ENCODE measurements at places on chromosomes 2 and 18. TPM values are rescaled to one million over a fixed set of nuclear protein-coding genes. Genes with fewer than 3 reads are reported as not detected.
A peak's percentile ranks its signal among the peaks of the same experiment; 100 is the strongest.

LAMA1 gene
- not detected for total RNA-seq

DNA sequence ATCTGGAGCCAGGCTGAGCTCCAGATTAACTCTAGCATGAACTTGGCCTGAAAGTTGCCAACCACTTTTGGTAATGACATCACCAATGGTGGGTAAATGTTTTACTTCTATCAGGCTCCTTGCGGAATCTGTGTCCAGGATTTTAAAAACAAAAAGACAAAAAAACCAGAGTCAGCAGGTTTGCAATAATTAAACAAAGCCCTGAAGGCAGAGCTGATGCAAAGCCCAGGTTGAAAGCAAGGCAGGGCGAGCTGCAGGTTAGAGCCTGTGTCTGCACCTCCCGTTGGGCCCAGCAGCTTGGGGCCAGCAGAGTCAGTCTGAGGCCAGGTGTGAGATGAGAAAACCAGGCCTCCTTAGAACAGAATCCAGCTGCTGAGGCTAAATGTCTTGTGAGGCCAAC, 29.1 kb upstream of the ALK start:
- H3K4me3 ChIP-seq, result no peak overlapping the region
- H3K36me3 ChIP-seq, result no peaks in the 10 kb centered on the region
- H3K27ac ChIP-seq, result no peak overlapping the region
- H3K27me3 ChIP-seq, result peaks cover 9% of the 10 kb centered on the region
- no peak for DNase-seq

- no peaks in the 10 kb centered on the region for H3K36me3 ChIP-seq
- no peak overlapping the region for H3K27ac ChIP-seq
- no peak for DNase-seq
- H3K4me1 ChIP-seq, result no peaks in the 10 kb centered on the region
- H3K27me3 ChIP-seq, result no peaks in the 10 kb centered on the region
- no peak overlapping the region for H3K4me3 ChIP-seq
Observed at GRCh38 chr2:184756161-184756560, 157.8 kb downstream of the ZNF804A start.

MYCN gene
- 0.19 TPM for total RNA-seq

DNA sequence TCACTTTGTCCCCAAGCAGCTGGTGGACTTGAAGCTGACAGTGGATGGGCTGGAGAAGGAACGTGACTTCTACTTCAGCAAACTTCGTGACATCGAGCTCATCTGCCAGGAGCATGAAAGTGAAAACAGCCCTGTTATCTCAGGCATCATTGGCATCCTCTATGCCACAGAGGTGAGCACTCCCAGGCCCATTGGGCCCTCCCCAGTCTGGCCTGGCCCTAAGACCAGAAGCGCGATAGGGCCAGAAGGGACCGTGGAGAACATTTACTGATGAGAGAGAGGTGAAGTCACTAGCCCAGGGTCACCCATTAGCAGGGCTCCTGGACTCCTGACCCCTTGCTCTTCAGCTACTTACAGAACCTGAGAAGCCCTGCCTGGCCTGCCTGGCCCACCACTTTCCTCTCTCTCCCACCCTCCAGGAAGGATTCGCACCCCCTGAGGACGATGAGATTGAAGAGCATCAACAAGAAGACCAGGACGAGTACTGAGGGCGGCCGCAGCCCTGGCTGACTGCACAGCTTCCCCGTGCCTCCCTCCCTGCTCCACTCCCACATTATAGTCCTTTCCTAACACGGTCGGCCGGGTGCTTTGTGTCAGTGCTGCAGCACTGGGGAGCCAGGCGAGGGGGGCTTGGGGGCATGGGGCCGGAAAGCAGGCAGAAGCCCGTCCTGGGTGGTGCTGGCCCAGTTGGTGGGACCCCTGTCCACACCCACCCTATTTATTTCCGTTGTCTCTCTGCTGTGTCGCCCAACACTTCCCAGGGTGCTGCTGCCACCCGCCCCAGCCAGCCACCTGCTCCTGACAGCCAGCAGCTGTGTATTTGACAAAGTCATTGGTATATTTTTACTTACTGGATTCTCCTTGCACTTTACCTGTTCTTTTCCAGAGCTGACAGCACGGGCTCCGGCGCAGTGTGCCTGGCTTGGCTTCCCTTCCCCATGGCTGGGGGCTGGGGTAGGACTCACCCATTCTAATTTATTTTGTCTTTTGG, 6.6 kb upstream of the TMEM214 start:
- H3K36me3 ChIP-seq, result no peaks in the 10 kb centered on the region
- H3K4me1 ChIP-seq, result peaks cover 4% of the 10 kb centered on the region
- no peak overlapping the region for H3K27ac ChIP-seq
- no peak for DNase-seq
- no peak overlapping the region for H3K4me3 ChIP-seq

- H3K27me3 ChIP-seq, result peaks cover 12% of the 10 kb centered on the region
- H3K36me3 ChIP-seq, result no peaks in the 10 kb centered on the region
- H3K4me3 ChIP-seq, result no peak overlapping the region
- H3K27ac ChIP-seq, result no peak overlapping the region
- H3K4me1 ChIP-seq, result no peaks in the 10 kb centered on the region
Observed at GRCh38 chr18:32446780-32447179, 23.9 kb downstream of the GAREM1 start.

GRCh38 chr18:46621871-46622270, 35.1 kb downstream of the LOXHD1 start:
- H3K27ac ChIP-seq, result no peak overlapping the region
- no peak for DNase-seq
- H3K36me3 ChIP-seq, result no peaks in the 10 kb centered on the region
- H3K4me3 ChIP-seq, result no peak overlapping the region
- H3K27me3 ChIP-seq, result no peaks in the 10 kb centered on the region

DNA sequence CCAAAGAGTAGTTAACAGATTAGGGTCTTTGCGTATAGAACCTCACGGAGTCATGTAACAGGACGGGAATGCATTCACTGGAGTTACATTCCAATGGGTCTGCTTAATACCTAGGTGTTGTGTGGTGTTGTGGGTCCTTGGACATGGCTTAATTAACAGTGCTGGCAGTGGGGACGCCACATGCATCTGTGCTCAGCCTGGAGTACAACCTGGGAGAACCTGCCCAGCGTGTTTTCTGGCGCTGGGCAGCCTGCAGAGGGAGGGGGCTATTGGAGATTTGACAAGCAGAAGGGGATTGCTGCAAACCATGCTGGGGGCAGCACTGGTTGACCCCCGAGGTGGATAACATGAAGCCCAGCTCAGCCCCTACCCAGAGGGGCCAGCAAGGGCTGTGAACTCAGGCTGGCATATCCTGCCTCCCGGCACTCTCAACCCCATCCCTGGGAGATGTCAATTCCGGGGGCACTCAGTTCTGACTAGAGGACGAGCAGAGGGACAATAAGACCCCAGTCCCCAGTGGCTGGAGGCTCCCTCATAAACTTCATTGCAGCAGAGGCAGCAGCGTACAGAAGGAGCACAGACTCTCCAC, 29.3 kb upstream of the COPS8 start:
- H3K36me3 ChIP-seq, result no peaks in the 10 kb centered on the region
- no peak overlapping the region for H3K27ac ChIP-seq
- no peak for DNase-seq
- H3K4me1 ChIP-seq, result peaks cover 13% of the 10 kb centered on the region

GRCh38 chr2:173431191-173431590, 76.5 kb downstream of the CDCA7 start:
- peaks cover 14% of the 10 kb centered on the region for H3K4me1 ChIP-seq
- DNase-seq, result no peak
- no peak overlapping the region for H3K4me3 ChIP-seq

- H3K4me1 ChIP-seq, result peaks cover 84% of the 10 kb centered on the region
- no peaks in the 10 kb centered on the region for H3K27me3 ChIP-seq
- peak overlapping the region; percentile 90 for H3K27ac ChIP-seq
- peak; percentile 64 for DNase-seq
Observed at GRCh38 chr2:239259603-239260298, 141.1 kb downstream of the HDAC4 start.

- no peaks in the 10 kb centered on the region for H3K4me1 ChIP-seq
- H3K27me3 ChIP-seq, result no peaks in the 10 kb centered on the region
- no peak for DNase-seq
- no peak overlapping the region for H3K27ac ChIP-seq
- no peak overlapping the region for H3K4me3 ChIP-seq
- no peaks in the 10 kb centered on the region for H3K36me3 ChIP-seq
Observed at GRCh38 chr2:8984157-8984556, 19.3 kb downstream of the MBOAT2 start.

DNA sequence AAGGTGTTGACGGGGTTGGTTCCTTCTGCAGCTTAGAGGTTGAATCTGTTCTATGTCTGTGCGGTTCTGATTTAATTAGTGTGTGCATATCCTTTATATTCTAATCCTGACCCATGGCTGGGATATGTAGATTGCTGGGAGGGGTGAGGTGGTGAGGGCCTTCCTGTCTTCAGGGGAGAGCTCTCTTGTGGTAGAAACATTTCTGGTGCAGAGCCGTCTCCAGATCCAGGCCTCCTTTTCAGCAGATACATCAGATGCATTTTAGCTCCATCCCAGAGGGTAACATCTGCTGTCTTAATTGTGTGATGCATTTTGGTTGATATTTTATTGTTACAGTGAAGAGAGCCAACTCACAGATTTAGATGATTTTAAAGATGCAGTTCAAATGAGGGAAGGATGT, 227.8 kb downstream of the AGAP1 start:
- no peaks in the 10 kb centered on the region for H3K4me1 ChIP-seq
- peaks cover 3% of the 10 kb centered on the region for H3K27me3 ChIP-seq
- DNase-seq, result no peak
- H3K36me3 ChIP-seq, result no peaks in the 10 kb centered on the region
- H3K4me3 ChIP-seq, result no peak overlapping the region

DNA sequence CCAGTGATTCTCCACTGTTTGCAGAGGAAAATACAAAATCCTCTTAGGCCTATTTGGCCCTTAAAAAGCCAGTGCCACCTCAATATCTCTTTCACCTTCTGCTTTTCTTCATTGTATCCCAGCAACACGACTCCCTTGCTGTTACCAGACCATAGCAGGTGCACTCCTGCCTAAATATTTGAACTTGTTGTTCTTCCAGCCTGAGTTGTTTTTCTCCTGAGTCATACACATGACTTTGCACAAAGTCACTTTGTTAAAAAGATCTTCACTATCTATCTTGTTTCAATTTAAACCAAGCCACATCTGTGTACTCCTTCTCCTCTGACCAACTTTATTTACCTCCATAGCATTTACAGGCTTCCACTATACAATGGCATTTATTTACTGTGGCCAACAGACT, 103.6 kb downstream of the LRRTM4 start:
- no peaks in the 10 kb centered on the region for H3K27me3 ChIP-seq
- H3K4me1 ChIP-seq, result no peaks in the 10 kb centered on the region
- H3K4me3 ChIP-seq, result no peak overlapping the region
- no peak for DNase-seq
- no peak overlapping the region for H3K27ac ChIP-seq

HSPE1 gene
- 294 TPM for total RNA-seq

- H3K27me3 ChIP-seq, result peaks cover 3% of the 10 kb centered on the region
- no peak overlapping the region for H3K27ac ChIP-seq
- H3K4me1 ChIP-seq, result no peaks in the 10 kb centered on the region
- no peak for DNase-seq
- peaks cover 1% of the 10 kb centered on the region for H3K36me3 ChIP-seq
- no peak overlapping the region for H3K4me3 ChIP-seq
Observed at GRCh38 chr18:54381640-54382039, 23.9 kb downstream of the C18orf54 start.

DNA sequence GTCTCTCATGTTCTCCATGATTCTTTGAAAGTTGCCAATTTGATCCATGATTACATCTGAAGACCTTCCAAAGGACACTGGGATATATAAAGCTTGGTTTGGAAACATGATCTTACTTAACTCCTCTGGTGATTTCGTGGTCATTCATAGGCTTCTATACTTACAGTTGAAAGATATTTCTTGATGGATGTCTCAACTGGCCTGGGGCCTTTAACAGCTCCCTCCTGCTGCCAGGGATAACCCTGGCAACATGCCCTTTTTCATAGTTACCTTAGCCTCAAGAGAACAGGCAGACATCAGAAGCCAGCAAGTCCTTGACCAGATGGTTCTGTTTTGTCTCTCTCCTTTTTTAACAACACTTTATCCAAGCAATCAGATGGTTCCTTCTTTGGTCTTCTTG, 23.5 kb upstream of the MFF start:
- no peak overlapping the region for H3K4me3 ChIP-seq
- no peak overlapping the region for H3K27ac ChIP-seq
- no peaks in the 10 kb centered on the region for H3K4me1 ChIP-seq
- no peaks in the 10 kb centered on the region for H3K27me3 ChIP-seq
- no peaks in the 10 kb centered on the region for H3K36me3 ChIP-seq
